ENCODE measurements at places on chromosomes 16 and 17.

DNA sequence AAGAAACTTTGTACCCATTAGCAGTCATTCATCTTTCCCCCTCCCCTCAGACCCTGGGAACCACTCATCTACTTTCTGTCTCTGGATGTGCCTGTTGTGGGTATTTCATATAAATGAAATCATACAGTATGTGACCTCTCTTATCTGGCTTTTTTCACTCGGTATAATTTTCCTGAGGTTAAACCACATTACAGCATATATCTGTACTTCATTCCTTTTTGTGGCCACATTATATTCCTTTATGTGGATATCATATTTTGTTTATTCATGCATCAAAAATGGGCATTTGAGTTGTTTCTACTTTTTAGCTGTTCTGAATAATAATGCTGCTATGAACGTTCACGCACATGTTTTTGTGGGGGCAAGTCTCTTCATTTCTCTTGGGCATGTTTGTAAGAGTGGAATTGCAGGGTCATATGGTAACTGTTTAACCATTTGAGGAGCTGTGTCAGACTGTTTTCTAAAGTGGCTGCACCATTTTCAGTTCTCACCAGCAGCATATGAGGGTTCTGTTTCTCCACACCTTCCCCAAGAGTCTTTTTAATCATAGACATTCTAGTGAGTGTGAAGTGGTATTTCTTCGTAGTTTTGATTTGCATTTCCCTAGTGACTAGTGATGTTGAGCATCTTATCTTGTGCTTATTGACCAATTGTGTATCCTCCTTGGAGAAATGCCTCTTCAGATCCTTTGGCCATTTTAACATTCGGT lies 3.8 kb downstream of the SNX29 start:
- DNase-seq, result no peak

- DNase-seq, result no peak
Measured at GRCh38 chr16:67943256-67943618, 683 bp downstream of the LCAT start.

DNA sequence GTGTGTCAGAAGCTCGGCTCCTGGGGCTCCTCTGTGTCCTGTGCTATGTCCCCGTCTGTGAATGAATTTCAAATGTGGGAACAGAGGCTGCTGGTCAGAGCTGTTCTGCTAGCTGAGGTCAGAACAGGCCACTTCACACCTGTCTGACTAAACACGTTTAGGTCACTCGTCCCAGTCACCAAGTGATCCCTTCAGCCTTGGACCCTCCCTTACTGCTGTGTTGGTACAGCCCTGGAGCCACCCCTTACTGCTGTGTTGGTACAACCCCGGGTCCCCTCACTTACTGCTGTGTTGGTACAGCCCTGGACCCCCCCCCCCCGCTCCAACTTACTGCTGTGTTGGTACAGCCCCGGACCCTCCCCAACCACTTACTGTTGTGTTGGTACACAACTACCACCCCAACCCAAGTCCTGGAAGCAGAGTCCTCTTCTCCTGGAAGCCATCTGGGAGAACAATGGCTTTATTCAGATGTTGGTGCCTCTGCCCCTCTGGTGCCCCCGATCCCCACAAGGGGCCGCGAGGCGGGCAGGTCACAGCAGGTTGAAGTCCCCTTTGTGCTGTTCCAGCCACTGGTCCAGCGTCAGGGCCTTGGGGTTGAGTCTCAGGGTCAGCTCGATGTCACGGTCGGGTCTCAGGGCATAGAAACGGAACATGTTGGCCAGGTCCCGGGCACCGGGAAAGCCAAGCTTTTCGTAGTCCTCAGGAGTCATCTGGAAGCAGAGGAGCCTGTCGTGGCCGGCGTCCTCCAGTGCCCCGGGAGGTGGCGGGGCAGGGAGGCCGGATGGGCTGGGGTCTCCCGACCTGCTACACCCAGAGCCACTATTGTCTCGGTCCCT lies 13.0 kb downstream of the NMRAL1 start:
- no peak for DNase-seq

DNA sequence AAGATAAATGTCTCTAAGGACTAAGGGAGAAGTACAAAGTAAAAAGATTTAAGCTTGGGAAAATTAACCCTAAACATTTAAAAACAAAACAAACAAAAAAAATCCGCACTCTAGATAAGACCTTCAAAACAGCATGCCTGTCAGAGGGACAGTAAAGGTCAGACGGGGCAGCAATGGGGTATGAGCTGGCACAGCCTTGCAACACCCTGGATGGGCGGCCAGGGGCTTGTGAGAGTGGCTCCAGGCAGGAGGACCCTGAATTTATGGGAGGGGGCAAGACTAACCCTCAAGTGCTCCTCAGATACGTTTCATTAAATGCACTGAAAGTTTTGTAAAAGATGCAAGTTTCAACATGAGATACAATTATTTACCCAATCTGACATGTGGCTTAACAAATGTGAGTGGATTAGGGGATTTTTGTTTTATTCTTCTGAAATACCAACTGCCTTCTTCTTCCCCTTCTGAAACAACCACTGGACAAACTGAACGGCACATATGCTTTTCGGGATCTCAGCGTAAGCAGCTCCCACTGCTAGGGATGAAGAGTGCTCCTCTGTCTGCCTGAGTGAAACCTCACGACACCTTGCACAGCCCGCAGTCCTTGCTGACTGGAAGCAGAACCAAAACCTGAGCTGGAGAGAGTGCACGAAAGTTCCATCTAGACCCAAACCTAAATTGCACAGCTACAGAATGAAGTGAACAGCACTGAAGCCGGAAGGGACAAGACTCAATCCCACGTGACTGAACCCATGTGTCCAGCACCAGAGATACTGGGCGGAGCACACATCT lies 128.4 kb downstream of the ANKRD11 start:
- no peak for DNase-seq

DNA sequence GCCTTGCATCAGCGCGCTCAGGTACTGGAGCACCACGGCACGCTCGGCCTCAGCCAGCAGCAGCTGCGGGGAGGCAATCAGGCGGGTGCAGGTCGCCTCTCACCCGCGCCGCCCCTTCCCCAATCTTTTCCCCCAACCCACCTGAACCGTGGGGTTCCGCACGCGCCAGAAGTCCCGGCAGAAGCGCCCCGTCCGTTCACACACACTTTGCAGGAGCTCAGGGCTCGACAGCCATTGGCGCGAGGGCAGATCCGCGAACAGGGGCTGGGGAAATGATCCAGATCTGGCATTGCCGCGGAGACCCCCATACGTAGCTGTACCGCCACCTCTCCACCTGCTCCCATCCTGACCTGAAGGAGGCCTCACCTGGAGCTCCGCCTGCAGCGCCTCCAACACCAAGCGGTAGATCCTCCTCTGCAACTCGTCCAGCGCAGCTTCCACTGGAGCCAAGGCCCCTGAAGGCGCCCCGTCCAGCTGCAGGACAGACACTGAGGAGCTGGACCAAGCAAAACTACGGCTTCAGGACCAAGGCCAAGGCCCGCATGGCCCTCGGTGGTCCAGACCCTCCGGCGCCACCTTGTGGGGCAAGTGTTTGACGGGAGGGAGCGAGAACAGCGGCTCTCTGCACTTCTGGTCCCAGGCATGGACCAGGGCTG lies 1.4 kb upstream of the MATCAP1 start:
- peak; percentile 73 for DNase-seq

Data from stimulated activated CD8-positive, alpha-beta memory T cell treated with anti-CD3 and anti-CD28 coated beads, Interleukin-15, amount 100 ng/mL, for 1 hour (primary cell).